SIG-M5 (cell line): ENCODE measurements at places on chromosomes 5 and 9.

DNA sequence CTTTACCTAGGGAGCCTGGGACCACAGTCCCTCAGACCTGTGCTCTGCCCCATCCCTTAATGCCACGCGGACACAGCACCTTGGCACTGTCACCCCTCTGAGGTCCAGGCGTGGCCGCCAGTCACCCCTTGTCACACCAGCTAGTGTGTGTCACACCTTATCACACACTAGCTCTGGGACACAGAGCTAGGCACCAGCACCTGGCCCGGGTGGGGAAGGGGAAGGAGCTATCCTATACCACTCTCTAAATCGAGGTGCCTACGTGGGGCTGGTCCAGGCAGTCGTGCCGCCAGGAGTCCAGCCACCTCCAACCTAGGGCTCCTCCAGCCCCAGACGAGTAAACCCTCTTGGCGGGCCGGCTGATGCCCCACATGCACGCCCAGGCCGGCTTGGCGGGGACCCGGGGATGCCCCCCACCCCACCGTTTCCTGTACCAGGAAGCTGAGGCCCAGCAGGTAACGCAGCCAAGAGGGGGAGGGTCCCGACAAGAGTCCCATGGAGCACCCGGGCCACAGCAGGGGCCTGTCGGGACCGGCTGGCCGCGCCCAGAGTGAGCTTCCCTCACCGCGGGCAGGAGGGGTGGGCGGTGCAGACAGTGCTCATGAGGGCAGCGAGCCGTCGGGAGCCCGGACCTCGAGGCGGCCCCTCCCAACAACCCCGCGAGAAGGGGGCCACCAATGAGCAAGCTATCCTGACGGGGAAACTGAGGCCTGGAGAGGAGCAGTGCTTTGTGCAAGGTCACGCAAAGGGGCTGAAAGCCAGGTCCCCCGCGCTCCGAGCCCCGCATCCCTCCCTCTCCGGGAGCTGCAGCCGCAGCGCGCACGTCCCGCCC, 550 bp downstream of the CORO2A start:
- no peak for DNase-seq

DNA sequence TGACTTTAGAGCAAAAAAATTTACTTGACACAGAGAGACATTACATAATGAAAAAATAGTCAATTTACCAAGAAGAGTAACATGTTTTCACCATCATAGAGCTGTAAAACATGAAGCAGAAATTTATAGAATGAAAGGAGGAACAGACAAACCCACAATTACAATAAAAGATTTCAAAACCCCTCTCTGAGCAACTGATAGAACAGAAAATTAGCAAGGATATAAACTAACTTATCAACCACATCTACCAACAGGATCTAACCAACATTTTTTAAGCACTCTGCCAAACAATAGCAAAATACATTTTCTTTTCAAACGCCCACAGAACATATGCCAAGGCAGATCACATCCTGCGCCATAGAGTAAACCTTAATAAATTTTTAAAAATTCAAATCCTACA, 17.9 kb downstream of the SLCO4C1 start:
- DNase-seq: peak; percentile 45

- no peak for DNase-seq
Observed at GRCh38 chr5:175731756-175732465, 74.0 kb downstream of the HRH2 start.

- DNase-seq: no peak
Observed at GRCh38 chr9:95864852-95865580, 10.5 kb upstream of the ERCC6L2 start.

DNA sequence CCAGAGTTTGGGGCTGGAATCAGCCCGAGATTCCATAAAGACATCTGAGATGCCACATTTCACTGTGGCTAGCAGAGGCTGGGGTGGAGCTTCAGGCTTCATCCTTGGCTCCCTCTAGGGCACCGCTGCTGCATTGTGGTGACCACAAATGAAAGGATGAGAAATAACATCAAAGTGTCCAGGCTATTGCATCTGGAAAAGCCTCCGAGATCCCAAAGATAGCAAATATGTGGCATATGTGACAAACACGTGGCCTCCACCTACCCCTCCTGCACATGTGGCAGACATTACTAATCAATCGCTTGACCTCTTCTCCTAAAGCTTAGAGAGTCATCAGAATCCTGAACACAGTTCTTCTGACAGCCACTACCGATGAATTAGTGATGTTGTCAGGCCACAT, 4.5 kb downstream of the SPARC start:
- DNase-seq: no peak

GRCh38 chr5:172679628-172680212, 38.7 kb downstream of the NEURL1B start:
- no peak for DNase-seq

DNA sequence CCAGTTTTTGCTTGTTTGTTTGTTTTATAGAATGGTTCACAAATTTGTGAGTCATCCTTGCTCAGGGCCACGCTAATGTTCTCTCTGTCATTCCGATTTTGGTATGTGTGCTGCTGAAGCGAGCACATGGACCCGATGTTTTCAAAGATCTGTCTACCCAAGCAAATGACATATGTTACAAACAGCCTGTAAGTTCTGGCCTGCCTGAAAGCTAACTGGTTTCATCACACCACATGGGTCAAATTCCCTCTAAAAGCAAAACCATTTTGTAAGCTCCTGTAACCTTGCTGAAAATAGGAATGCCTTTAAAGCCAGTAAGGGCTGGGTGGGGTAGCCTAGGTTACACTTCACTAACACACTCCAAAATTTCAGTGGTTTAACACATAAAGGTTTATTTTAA, 25.4 kb downstream of the DMRT3 start:
- DNase-seq: no peak

DNA sequence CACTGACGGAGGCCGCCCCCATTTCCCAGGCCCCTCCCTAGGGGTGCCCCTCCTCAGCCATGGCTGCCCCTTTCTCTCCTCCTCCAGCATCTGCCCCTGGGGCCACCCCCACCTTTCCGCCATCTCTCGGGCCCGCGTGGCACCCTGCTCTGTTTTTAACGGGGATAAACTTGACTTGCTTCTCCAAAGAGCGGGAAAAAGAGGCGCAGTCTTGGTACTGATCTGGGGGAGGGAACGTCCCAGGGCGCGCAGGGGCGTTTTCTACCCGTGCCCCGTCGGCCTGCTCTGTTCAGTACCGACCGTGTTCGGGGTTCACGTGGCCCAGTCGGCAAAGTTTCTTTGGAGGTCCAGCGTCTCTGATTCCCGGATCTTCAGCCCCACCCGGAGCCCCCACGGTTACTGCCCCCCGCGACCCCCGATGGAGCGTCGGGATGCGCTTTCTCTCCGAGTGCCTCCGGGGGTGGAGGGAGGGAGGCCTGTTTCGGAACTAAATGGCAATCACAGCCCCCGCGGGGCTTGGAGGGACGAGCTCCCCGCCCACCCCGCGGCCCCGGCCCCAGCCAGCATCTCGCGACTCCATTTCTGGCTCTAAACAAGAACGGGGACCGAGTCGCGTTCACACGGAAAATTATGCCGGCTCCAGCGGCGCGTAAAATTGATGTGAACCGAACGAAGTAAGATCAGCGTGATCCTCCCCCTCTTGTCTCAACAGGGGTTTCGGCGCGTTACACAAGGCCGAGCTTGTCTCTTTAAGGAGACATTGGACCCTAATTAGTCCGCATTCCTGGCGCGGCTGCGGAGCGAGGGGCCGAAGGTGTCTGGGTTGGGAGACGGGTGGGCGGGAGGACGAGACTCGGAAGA, 1.1 kb upstream of the TLE4 start:
- no peak for DNase-seq

GRCh38 chr5:30994176-30994575, 199.3 kb upstream of the CDH6 start:
- DNase-seq: no peak

GRCh38 chr5:73908846-73909245, 282.9 kb downstream of the ARHGEF28 start:
- no peak for DNase-seq

DNA sequence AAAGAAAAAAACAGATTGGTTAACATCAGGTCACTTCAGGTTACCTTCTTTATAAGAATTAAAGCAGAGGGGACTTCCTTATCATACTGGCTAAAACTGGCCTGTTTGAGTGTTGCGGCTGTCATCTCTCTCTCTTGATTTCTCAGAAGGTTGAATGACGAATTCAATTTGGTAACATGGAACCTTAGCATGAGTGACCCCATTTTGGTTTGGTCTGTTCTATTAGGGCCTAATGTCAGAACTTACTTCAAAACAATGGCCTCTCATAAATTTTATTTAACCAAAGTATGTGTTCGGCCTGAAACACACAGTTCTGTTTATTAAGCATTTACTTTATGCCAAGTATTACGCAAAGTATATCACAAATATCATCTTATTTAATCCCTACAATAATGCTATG, 147.5 kb downstream of the CAAP1 start:
- no peak for DNase-seq

DNA sequence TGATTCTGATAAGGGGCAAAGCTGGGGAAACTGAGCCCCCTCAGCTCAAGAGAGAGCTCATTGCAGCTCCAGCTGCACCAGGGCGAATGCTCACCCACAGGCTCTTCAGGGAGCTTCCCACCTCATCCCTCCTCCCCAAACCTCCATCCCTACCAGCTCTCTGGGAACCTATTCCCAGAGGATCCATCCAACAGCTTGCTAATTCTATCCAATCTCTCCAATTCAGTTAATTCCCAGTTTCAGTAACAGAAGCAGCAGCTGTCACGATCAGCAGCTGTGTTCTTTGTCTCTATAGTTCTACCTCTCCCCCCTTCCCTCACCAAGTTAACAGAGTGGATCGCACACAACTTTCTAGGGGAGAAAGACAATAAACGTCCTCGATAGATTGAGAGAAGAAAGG, 135.5 kb upstream of the EFNA5 start:
- DNase-seq: no peak

- no peak for DNase-seq
Observed at GRCh38 chr5:72245951-72246532, 74.0 kb downstream of the MRPS27 start.

DNA sequence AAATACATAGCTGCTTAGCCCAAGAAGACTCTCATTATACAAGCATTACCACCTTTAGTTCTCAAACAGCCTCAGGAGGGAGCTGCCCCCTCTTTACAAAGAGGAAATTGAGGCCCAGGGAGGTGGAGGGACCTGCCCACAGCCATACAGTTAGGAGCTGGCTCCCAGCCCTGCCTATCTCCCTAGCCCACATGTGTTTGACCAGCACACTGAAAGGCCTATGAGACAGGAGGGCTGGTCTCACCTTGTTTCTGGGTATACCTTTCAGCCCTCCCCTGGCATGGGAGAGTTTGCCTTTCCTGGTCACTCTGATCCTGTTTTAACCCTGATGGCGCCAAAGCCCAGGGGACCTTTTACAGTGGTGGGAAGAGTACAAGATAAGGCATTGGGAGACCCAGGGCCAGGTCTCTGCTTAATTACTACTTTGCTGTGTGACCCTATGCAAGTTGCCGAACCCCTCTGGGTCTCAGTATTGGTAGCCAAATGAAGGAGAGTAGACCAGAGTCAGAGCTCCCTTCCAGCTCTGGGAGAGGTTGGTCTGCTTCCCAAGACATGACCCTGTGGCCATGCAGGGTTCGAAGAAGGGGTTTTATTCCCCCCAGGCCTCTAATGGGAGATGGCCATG, 60.9 kb upstream of the RPL26L1 start:
- DNase-seq: no peak
